ENCODE measurements at places on chromosomes 4 and X. TPM values are rescaled to one million over a fixed set of nuclear protein-coding genes. Genes with fewer than 3 reads are reported as not detected.

ZNF674 gene
- 5.7 TPM for polyA plus RNA-seq

PAGE5 gene
- not detected for polyA plus RNA-seq

SYTL4 gene
- polyA plus RNA-seq, result 6.2 TPM

DNA sequence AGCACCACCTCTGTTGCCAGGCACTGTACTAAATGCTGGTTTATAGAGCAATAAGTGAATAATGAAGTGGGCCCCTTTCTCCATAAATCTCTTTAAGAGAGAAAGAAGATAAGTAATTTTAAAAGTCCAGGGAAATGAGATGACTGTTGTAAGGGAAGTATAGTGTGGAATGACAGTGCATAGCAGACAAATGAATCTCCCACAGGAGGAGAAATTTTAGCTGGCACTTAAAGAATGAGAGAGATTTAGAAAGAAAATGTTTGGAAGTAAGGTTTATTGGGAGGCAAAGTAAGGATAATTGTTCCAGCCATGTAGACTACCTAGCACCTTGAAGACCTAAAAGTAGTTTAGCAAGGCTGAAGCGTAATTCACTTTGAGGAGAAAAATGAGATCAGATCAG is 1081.1 kb upstream of the PABPC4L start:
- DNase-seq, result no peak

- no peak for DNase-seq
Measured at GRCh38 chr4:102585329-102585728, 84.2 kb downstream of the NFKB1 start.

DNA sequence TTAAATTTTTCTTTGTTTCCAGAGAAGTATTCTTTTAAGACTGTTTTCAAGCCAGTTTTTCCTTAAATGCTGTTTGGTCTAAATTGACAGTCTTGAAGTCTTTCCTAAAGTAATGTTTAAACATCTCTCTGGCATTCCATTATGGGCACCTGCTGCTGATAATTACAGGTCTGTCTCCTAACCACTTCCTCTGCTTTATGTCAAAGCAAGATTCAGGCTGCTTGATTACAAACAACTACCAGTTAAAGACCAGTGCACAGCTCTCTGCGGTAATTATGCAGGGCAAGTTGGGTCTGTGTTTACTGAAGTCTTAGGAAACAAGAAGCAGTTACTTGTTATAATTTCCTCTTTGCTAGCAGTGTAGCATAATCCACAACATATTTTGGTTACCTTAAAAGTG is 17.6 kb downstream of the UNC5C start:
- DNase-seq, result no peak

- no peak for DNase-seq
Measured at GRCh38 chrX:44342866-44343265, 606 bp downstream of the EFHC2 start.

DNA sequence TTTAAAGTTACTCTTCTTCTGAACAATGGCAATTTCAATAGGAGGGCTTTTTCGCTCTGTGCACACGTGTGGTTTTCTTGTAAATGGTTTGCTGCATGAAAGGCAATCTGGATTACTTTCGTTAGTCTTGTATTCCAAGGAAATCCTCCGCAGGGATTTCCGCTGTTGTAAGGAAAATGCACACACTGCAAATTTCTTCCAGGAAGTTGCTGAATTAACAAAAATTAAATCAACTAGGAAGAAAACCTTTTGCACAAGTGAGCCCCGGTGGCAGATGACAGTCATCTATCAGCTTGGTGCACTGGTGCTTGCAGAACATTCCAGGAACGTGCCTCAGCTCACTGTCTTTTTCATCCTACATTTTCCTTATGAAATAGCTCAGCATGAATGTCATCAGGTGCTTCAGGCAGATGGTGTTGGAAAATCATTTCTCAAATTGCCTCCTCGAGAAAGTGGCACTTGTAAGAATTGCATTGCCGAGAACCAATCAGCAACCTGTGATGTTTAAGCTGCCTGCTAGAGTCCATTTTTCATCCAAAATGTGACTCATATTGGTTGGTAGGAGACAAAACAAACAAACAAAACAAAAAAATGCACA is 272.4 kb upstream of the VCX start:
- DNase-seq, result no peak
